Activated CD4-positive, alpha-beta T cell treated with anti-CD3 and anti-CD28 coated beads for 36 hours (primary cell): ENCODE measurements at places on chromosomes 3 and 15.

DNA sequence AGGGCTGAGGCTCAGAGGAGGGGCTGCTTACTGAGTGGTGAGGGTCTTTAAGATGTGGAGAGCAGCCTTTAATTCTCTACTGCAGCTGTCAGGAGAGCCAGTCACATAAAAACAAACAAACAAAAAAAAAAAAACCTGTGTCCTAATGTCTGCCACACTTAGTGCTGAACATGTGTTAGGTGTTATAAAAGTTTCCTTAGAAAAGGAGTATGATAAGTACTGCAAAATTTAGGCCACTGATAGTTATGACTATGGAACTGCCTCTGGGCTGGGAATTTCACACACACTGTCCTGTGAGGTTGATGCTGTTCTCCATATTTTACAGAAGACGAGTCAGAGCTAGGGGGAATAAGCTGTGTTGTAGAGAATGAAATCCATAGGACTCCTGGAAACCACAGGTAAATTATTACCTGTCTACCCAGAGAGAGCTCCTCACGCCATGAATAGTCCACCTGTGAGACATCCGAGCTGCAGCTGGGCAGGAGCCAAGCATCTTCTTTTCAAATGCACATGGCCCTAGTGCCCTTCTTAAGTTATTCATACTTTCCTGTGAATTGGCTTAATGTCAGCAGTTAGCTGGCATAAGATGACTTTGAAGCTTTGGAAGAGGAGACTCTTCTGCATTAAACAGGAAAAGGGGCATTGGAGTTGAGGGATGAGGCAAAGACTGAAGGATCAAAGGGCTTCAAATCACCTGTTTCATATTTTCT lies 34.5 kb upstream of the SKOR1 start:
- DNase-seq = no peak

- no peak for DNase-seq
Observed at GRCh38 chr15:27965546-27965945, 133.6 kb downstream of the OCA2 start.

- DNase-seq = no peak
Observed at GRCh38 chr3:100802126-100802525, 92.8 kb downstream of the TFG start.

DNA sequence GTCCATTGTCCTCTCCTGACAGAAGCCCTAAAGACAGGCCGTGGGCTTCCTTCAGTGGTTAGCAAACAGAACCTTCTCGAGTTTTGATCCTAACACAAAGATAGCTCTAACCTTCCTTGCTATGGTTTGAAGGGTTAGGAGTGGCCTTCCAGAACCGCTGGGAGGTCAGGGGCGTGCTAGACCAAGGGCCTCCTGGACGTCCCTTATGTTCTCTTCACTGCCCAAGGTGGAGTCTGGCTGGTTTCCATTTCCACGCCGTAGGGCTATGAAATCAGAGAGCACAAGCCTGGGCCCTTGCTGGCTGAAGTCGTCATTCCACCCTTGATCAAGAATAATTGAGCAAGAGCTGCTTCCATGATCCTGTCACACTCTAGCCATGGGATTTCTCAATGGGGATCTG lies 475.1 kb downstream of the SHQ1 start:
- no peak for DNase-seq

GRCh38 chr3:121295979-121296378 lies 249.8 kb downstream of the POLQ start:
- no peak for DNase-seq
